ENCODE measurements at places on chromosomes 3 and 15.

DNA sequence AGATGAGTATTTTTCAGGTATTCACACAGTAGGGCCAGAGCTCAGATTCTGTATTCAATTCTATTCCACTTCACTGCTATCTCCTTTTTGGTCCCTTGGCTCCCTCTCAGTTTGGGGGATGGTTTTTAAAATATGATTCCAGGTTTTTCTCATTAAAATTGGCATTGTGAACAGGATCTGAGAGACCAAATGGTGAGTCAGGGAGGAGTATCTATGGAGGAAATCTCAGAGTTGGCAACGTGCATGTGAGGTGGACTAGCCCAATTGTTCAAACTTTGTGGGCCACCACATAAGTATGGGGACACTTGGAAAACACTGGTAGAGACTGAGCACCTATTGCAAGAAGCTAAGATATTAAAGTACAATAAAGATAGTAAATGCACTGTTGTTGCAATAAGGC is 53.9 kb upstream of the TTC14 start:
- DNase-seq = no peak

- DNase-seq = peak; percentile 8
These were observed 69.8 kb downstream of the HES1 start for GRCh38 chr3:194205675-194206133.

- DNase-seq = no peak
These were observed 148.4 kb upstream of the CGNL1 start for GRCh38 chr15:57227899-57228298.

DNA sequence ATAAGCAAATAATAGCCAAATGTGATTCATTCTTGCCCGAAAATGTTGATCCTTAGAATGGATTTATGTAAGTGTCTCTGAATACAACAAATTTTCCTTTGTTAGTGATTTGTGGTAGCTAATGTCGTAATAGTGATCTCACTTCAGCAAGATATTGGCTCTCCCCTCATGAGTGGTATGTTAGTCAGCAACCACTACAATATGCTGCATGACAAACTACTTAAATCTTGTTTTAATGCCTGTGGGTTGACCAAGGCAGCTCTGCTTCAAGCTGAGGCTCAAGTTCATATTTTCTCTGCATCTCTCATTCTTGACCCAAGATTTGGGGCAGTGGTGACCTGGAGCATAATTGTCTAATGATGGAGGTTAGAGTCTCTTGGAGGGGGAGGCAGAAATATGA is 49.8 kb upstream of the GALNT15 start:
- DNase-seq = no peak

- peak; percentile 4 for DNase-seq
These were observed 47.9 kb downstream of the PIK3CA start for GRCh38 chr3:179196098-179196497.

GRCh38 chr3:59381282-59381681 is 331.5 kb upstream of the CFAP20DC start:
- DNase-seq = peak; percentile 17

- no peak for DNase-seq
These were observed 16.1 kb upstream of the LYSMD4 start for GRCh38 chr15:99749386-99749785.

GRCh38 chr3:82676356-82677026 is 915.0 kb upstream of the GBE1 start:
- no peak for DNase-seq

DNA sequence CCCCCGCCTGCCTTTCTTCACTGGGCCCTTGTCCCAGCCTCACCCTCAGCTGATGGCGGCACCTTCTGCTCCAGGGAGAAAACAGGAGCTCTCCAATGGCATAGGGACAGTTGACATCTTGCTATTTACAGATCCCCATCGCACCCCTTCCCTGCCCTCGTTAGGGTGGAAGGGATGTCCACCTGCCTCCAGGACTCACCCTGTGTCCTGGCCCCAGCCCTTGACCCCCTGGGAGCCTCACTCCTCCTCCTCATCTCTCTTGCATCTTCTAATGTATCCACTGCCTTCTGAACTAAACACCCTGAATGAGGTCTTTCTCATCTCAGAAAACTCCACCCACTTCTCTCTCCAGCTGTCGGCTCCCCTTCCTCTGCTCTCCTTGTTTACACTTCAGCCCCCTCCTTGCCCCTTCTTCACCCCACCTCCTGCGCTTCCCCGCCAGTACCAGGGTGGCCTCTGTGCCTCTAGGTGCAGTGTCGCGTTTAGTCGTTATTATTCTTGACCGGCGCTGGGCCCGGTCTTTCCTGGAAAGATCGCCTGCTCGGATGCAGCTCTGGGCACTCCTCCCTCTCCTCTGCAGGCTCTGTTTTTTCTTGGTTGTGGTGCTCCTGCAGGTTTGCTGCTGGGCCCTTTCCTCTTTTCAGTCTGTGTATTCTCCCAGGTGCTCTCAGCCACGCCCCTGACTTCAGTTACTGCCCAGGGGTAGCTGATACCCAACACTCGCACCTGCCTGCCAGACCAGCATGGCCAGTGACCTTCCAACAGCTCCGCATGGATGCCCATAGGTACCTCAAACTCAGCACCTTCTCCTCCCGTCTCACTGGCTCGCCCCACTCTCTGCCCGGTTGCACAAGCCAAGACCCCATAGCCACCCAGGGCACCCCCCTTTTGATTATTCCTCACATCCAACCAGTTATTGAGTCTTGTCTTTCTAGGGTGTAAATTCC is 42.9 kb downstream of the PML start:
- DNase-seq = no peak

DNA sequence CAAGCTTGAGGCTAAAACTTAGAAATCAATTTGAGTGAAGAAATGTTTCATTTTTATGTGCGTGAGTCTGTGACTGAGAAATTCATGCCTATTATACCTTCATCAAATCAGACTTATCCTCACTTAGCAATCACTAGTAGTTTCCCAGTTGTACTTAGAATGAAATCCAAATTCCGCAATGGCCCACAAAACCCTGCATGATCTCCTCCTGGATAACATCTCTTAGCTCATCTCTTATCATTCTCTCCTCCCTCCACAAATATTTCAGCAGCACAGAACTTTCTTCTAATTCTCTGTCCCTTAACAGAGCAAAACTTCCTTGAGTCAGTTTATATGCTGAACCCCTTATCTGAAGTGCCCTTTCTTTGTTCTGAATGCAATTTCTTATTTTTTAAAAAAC is 198.8 kb upstream of the TGFBR2 start:
- DNase-seq = no peak

DNA sequence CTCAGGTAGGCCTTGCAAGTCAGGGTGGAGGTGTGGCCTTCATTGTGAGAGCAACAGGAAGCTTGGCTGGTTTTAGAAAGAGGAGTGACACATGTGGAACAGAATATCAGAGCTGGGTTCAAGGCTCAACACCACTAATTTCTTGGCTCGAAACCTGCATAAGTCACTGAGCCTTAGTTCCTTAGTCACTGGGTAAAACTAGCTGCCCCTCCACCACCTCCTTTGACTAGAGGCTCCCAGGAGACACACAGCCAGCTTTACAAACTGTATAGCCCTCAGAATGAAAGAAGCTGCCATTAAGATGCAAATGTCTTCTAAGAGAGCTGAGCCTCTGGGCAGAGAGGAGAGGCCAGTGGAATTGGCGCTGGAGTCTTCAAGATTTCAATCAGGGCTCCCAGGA is 67.7 kb downstream of the CERS3 start:
- no peak for DNase-seq

DNA sequence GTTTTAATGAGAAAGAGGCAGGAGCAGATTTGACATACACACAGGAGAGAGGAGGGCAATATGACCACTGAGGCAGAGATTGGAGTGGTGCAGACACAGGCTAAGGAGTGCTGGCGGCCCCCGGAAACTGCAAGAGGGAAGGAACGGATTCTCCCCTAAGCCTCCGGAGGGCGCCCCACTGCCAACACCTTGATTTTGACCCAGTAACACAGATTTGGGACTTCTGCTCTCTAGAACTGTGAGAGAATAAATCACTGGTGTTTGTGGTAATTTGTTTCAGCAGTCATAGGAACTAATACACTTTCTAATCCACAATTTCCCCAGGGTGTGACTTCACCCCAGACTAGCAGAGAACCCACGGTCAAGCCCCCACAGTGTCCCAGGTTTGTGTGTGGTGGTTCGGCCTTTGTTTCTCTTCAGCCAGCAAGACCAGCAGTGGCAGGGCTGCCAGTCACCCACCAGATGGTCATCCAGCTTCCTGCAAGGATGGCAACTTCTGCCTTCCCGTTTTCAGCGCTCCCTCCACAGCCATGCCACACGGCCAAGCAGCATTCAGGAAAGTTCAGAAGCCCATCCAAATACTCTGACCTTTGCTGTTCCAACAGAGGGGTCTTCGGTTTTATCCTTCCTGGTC is 23.6 kb upstream of the TSPAN3 start:
- DNase-seq = no peak

DNA sequence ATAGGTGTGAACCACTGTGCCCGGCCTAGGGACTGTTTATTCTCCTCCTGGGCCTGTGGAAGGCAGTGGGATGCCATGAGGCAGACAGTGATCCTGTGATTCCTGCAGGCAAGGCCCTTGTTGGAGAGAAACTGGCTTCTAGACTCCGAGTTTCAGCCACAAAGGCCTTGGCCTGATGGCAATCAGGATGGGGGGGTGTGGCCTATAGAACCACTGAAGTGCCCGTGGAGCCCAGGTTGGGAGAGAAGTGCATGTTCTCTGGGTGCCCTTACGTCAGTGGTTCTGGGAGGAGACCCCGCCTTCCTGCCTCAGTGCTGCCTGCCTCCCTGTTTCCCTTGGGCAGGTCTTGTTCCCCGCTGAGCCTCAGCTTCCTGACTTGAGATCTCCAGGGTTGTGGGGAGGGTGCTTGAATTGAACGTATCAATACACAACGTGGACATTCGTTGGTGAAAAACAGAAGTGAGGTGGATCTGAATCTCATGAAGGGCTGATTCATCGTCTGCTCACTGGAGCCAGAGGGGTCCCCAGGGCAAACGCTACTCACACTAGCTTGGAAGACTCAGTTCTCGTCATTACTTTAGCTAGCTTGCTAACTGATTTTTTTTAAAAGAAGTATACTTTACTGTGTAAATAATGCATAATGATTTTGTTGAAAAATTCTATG is 31.8 kb downstream of the IRAK2 start:
- DNase-seq = no peak

DNA sequence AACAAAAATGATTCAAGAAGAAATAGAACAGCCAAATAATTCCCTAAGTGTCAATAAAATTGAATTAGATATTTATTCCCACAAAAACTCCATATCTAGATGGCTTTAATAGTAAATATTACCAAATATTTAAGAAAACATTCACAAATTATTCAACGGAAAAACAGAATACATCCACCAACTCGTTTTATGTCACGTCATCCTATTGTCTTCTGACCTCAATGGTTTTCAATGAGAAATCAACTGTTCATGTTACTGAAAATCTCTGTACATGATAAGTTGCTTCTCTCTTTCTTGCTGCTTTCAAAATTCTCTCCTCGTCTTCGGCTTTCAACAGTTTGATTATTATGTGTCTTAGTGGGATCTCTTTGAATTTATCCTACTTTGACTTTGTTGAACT is 17.1 kb upstream of the FBXL2 start:
- no peak for DNase-seq

DNA sequence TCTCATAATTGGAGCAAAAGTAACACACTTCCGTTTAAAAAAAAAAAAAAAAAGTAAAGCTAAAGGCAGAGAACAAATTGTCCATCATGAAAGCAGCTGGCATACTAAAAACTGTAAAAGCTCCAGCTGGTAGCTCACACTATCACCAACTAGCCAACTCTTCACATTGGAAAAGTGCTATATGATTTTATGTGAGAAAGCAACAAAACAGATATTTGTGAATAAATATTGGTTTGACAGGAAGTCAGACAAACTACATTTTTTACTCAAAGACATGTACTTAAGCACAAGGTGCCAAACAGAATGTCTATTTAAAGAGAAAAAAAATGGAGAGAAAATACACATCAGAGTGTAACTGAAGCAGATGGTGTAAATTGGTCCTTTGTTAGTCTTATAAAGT is 231.2 kb upstream of the CADM2 start:
- DNase-seq = no peak

DNA sequence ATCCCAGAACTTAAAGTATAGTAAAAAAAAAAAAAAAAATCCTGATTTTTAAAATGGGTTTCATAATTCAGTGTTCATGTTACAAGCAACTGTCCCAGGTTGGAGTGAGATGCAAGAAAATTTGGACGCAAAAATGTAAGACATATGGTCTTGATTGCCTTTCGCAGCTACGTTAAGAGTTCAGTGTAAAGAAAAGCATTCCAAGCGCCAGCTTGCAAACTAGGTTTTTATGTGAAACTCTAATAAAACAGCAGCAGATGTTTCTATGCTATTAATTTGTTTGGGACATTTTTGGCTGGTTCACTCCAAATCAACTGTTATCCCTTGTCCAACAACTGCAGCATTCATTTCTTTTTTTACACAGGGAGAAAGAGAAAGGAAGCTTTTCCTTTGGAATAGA is 957.8 kb downstream of the ROBO1 start:
- no peak for DNase-seq

GRCh38 chr15:67147396-67147949 is 82.1 kb downstream of the SMAD3 start:
- DNase-seq = no peak

DNA sequence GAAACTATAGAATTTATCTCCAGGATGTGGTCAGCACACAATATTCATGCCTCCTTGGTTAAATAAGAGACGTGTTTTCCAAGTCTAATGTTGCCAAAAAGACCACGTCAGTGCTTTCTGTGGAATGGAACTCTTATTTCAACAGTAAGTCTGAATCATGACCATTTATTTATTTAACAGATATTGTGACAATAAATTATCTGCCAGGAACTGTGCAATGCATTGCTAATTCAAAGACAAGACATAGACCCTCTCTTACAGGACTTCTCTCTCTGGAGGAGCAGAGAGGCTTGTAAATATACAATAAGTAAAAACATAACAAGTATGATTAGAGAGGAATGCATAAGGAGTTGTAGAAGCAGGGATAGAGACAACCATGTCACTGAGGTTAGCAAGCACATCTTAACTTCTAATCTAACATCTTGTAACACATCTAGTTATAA is 227.5 kb downstream of the DTWD1 start:
- DNase-seq = no peak

GRCh38 chr15:94743668-94744067 is 512.3 kb downstream of the MCTP2 start:
- DNase-seq = no peak

DNA sequence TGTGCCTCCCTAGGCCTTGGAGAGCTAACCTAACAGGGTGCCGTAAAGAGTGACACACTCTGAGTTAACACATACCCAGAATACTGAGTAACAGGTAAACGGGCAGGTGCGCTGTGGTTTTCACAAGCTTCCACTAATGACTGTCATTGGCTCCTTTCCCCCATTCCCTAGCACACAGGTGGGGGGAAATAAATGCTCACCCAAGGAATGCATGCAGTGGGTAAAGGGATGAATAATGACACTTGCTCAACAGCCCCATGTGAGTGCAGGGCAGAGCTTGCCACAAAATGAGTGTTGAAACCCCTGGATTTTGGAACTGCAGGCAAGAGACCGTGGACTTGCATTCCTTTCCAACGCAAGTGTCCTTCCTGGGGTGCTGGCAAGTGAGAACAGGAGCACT is 57.6 kb downstream of the ADAMTS17 start:
- DNase-seq = no peak

- no peak for DNase-seq
These were observed 154.8 kb upstream of the TTC14 start for GRCh38 chr3:180447136-180447535.

GRCh38 chr15:81910355-81911021 is 135.3 kb downstream of the MEX3B start:
- no peak for DNase-seq

- no peak for DNase-seq
These were observed 9.8 kb downstream of the SLC6A1 start for GRCh38 chr3:11002371-11002807.

GRCh38 chr3:111690242-111690641 is 95.1 kb upstream of the ZBED2 start:
- peak; percentile 50 for DNase-seq

GRCh38 chr15:73994912-73995622 is 551 bp downstream of the PML start:
- DNase-seq = no peak
